ENCODE measurements at places on chromosomes 13 and 19.

DNA sequence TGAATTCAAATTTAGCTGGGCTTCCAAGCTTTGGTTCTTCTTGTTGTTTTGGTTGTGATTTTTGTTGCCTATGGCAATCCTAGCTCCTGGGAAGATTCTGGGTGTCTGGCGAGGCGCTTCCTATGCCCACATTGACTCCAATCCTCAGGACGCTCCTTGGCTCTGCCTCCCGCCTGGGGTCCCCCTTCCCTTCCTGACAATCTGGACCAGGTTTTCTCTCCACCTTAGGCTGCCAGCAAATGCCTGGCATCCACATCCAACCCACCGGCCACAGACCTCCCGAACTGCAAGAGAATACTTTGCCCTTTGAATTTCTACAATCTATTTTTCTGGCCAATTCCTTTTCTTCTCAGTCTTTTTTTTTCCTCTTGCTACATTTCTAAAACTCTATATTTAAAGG lies 186.9 kb upstream of the UBL3 start:
- no peak for DNase-seq

DNA sequence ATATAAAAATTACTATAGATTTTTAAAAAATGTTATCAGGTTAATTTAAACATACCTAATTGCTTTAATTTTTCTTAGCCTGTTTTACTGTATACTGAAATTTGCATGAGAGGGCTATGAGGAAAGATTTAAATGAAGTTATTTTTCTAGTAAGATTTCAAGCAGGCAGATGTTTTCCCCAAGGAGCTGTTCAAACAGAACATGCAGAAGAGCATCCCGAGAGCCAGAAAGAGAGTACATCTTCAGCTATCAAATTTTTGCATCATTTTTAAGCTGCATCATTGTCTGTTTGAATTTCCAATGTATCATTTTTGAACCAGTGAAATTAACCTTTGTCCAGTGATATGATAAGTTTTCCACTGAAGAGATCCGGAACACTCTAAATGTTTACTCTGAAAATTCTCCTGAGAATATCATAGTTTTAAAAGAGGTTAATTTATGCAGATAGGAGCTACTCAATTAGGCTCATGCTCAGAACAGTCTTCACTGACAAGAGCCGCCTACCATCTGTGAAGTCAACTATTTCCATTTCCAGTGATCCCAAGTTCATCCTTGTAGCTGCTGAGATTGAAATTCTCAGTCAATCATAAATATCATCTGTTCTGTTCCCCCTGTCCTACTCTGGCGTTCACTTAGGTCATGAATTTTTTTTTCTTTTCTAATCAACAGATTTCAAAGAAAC lies 467.7 kb upstream of the NBEA start:
- no peak for DNase-seq

GRCh38 chr13:75896271-75896670 lies 260.1 kb downstream of the LMO7 start:
- DNase-seq = no peak

GRCh38 chr19:11090997-11091702 lies 1.9 kb downstream of the LDLR start:
- DNase-seq = no peak

GRCh38 chr13:56528040-56528790 lies 612.5 kb upstream of the PRR20A start:
- DNase-seq = no peak

DNA sequence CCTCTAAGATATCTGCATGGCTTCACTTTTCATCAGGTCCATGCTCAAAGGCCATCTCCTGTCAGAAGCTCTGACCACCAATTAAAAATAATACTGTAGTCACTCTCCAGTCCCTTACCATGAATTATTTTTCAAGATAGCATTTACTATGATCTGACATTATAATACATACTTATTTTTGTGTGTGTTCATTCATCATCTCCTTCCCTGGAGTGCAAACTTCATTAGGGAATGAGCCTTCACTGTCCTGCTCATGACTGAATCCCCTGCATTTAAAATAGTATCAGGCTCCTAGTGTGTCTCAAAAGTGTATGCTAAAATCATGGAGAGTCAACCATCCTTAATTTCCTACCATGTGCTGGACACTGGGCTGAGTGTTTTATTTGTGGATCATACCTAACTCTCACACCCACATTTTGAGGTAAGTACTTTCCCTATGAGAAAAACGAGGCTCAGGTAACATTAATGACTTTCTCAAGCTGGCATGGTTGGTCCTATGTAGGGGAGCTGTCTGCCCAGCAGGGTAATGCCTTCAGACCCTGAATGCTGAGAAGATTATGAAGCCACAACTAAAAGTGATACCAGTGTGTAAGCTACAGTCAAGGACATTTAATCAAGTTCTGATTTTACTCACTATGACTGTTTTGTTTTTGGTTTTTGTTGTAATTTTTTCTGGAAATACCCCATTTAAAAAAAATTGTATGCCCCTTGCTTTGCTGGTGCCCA lies 16.3 kb downstream of the PLA2G4C start:
- DNase-seq = no peak

DNA sequence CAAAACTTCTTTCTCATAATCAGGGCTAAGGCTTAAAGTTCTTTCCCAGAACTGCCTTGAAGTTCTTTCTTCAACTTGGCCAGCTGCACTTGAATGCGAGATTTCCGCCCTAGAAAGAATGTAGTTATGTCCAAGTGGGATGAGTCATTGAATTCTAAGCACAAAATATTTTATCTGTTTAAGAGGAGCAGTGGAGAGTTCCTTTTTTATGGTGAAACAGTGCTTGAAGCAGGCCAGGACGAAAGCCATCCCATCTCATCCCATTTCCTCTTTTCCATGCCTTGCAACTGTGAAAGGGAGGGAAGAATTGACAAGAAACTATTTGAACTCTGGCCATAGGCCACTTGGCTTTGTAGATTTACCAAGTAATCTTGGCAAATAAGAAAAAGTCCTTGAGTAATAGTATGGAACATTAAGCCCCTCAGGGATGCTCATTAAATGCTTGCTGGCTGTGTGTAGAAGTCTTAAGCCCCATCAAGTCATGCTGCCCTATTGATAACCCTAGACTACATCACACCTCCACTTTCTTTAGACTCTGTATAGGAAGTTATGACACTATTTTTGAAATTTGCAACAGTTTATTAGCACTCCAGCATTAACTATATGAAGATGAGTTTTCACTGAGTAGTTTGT lies 174.5 kb downstream of the KCTD12 start:
- no peak for DNase-seq

Data from RKO (cell line).